ENCODE measurements at places on chromosomes 12 and 14. TPM values are rescaled to one million over a fixed set of nuclear protein-coding genes. Genes with fewer than 3 reads are reported as not detected.
A peak's percentile ranks its signal among the peaks of the same experiment; 100 is the strongest.

GRCh38 chr12:51815571-51815970 lies 32.9 kb downstream of the FIGNL2 start:
- peaks cover 9% of the 10 kb centered on the region for H3K4me1 ChIP-seq
- DNase-seq, result no peak
- peak overlapping the region; percentile 65 for H3K4me3 ChIP-seq
- H3K27ac ChIP-seq, result no peak overlapping the region

- no peak overlapping the region for H3K4me3 ChIP-seq
- H3K27ac ChIP-seq, result no peak overlapping the region
- DNase-seq, result no peak
- no peaks in the 10 kb centered on the region for H3K27me3 ChIP-seq
- no peaks in the 10 kb centered on the region for H3K36me3 ChIP-seq
Measured at GRCh38 chr12:121057794-121058193, 18.7 kb upstream of the OASL start.

GRCh38 chr14:76753541-76754198 lies 7.6 kb upstream of the VASH1 start:
- H3K27ac ChIP-seq, result no peak overlapping the region
- H3K4me1 ChIP-seq, result no peaks in the 10 kb centered on the region
- H3K4me3 ChIP-seq, result no peak overlapping the region
- no peaks in the 10 kb centered on the region for H3K36me3 ChIP-seq
- H3K27me3 ChIP-seq, result peaks cover 7% of the 10 kb centered on the region

- DNase-seq, result no peak
- no peaks in the 10 kb centered on the region for H3K36me3 ChIP-seq
- no peaks in the 10 kb centered on the region for H3K27me3 ChIP-seq
- no peak overlapping the region for H3K4me3 ChIP-seq
Measured at GRCh38 chr14:49092345-49092744, 493.8 kb downstream of the RPS29 start.

GRCh38 chr12:82414926-82415325 lies 56.6 kb downstream of the METTL25 start:
- H3K27ac ChIP-seq, result no peak overlapping the region
- no peak overlapping the region for H3K4me3 ChIP-seq
- H3K4me1 ChIP-seq, result no peaks in the 10 kb centered on the region
- no peak for DNase-seq

GRCh38 chr12:4383304-4383865 lies 3.9 kb upstream of the FGF23 start:
- H3K27ac ChIP-seq, result no peak overlapping the region
- H3K27me3 ChIP-seq, result peaks cover 7% of the 10 kb centered on the region
- no peaks in the 10 kb centered on the region for H3K4me1 ChIP-seq
- no peaks in the 10 kb centered on the region for H3K36me3 ChIP-seq
- DNase-seq, result peak; percentile 39

- H3K27ac ChIP-seq, result no peak overlapping the region
- peaks cover 6% of the 10 kb centered on the region for H3K27me3 ChIP-seq
- no peaks in the 10 kb centered on the region for H3K4me1 ChIP-seq
- no peak for DNase-seq
Measured at GRCh38 chr14:96261772-96262655, 6.0 kb downstream of the BDKRB1 start.

GRCh38 chr12:12171991-12172511 lies 94.8 kb downstream of the LRP6 start:
- no peak overlapping the region for H3K27ac ChIP-seq
- no peaks in the 10 kb centered on the region for H3K27me3 ChIP-seq
- DNase-seq, result peak; percentile 20
- no peak overlapping the region for H3K4me3 ChIP-seq
- H3K4me1 ChIP-seq, result peaks cover 8% of the 10 kb centered on the region

- H3K36me3 ChIP-seq, result no peaks in the 10 kb centered on the region
- H3K27ac ChIP-seq, result no peak overlapping the region
- peaks cover 9% of the 10 kb centered on the region for H3K27me3 ChIP-seq
- no peak overlapping the region for H3K4me3 ChIP-seq
- H3K4me1 ChIP-seq, result no peaks in the 10 kb centered on the region
Measured at GRCh38 chr14:99758872-99759545, 34.2 kb upstream of the EML1 start.

DNA sequence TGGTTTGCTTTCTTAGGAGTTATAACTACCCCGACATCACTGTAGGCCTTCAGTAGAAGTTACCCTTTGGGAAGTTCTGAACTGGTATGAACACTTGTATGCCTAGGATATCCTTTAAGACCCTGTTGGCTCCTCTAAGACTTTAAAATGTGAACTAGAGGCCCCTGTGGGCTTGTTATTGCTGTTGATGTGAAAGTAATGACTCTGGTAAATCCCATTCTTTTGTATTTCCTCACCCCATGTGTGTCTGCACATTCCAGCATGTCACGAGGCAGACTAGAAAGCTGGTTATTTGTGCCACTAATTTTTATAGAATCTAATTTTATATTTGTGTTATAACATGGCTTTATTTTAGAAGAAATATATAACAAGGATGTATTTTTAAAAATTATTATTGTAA lies 48.9 kb downstream of the SERPINA10 start:
- peaks cover 22% of the 10 kb centered on the region for H3K36me3 ChIP-seq
- H3K4me3 ChIP-seq, result no peak overlapping the region
- no peaks in the 10 kb centered on the region for H3K4me1 ChIP-seq
- no peaks in the 10 kb centered on the region for H3K27me3 ChIP-seq
- no peak for DNase-seq
- no peak overlapping the region for H3K27ac ChIP-seq

DNA sequence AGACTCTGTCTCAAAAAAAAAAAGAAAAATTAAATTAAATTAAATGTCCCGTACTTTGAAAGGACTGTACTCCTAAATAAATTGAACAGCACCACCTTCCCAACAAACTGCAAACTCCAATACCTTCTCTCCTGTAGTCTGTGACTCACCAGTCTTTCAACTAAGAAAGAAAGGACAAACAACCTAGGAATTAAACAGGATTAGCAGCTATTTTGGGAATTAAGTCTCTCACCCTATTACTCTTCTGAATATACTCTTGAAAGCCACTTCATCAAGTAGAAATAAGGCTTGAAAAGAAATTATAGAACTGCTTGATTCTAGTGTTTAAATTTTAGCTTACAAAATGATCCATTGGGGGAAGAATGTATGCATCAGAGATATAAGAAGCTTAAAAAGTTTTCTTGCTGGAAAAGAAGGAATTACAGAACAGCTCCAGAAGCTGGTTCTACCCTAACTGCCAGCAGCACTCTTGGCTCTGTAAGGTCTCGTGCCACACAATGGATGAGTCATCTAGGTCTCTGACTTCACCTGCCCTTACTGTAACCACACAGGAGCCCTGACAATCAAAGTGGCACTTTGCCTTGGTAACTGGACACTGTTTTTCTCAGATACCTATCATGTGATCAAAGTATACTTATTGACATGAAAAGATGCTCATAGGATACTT lies 57.0 kb upstream of the CERS5 start:
- DNase-seq, result peak; percentile 70
- H3K36me3 ChIP-seq, result no peaks in the 10 kb centered on the region
- H3K4me1 ChIP-seq, result peaks cover 28% of the 10 kb centered on the region
- peak overlapping the region; percentile 5 for H3K4me3 ChIP-seq
- no peak overlapping the region for H3K27ac ChIP-seq

Gene LTB4R2
- 12.2 TPM for total RNA-seq

DNA sequence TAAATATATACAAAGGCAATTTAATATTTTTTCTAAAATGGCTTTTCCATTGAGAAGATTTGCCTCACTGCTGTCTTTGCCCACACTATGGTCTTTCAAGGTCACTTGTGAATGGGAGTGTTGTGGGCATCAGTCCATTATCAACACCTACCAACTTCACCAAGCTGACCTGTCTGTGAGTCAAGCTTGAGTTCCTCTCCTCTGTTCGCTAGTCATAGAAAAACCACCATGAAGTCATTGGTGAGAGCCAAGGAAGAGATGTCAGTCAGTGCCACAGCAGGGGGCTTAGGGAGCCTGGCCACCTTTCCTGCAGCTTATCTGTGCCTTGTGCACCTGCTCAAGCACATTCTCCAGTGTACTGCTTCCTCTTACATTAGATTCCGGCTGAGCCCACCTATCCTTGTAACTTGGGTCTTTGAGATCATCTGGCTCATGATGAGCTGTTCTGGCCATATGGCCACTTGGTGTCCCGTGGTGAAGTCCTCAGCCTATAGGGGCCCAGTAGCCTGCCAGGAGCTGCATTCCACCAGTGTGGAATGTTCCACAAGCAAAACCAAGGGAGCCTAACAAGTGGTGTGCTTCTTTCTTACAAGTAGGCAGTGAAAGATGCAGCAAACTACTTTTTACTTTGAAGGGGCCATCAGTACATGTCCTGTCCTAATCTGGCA lies 80.8 kb upstream of the C12orf71 start:
- no peaks in the 10 kb centered on the region for H3K27me3 ChIP-seq
- H3K4me3 ChIP-seq, result no peak overlapping the region
- no peak for DNase-seq
- no peak overlapping the region for H3K27ac ChIP-seq
- no peaks in the 10 kb centered on the region for H3K4me1 ChIP-seq
- no peaks in the 10 kb centered on the region for H3K36me3 ChIP-seq

Gene AGAP2
- total RNA-seq, result 28.0 TPM

Gene GRIP1
- total RNA-seq, result 2.2 TPM

DNA sequence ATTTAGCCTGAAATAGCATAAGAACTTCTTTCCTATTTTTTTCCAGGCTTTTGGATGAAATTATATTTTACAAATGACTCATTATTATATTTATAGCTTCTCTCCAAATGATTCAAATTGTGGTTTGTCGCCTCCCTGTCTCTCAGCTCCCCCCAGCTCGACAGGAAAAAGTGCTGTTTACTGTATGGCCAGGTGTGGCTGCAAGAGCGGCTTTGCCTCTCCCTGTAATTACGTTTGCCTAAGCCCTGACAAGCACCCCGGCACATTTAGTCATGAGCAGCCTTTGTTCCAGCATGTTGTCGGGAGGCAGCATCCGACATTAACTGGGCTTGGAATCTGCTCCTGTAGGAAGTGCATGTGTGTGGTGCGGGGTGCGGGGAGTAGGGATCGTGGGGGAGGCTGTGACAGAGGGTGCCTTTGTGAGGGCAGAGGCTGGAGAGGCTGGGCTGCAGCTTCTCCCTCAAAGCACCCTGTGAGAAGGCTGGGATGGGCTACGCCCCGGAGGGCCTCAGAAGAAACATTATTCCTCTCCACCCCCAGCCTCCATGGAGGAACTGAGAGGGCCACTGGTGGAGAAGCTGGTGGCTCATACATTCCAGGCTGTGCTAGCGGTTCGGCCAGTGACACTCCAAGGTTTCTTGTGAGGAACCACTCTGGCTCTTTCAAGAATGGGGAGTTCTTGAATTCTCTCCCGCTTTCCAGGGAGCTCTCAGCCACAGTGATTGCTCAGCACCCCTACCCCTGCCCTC lies 42.1 kb upstream of the CTDSP2 start:
- no peak overlapping the region for H3K4me3 ChIP-seq
- peaks cover 15% of the 10 kb centered on the region for H3K4me1 ChIP-seq
- no peaks in the 10 kb centered on the region for H3K27me3 ChIP-seq
- peak; percentile 77 for DNase-seq
- peaks cover 3% of the 10 kb centered on the region for H3K36me3 ChIP-seq

- H3K36me3 ChIP-seq, result no peaks in the 10 kb centered on the region
- DNase-seq, result no peak
- H3K4me3 ChIP-seq, result no peak overlapping the region
Measured at GRCh38 chr12:104866291-104866690, 91.8 kb downstream of the SLC41A2 start.

- H3K27ac ChIP-seq, result no peak overlapping the region
- H3K4me1 ChIP-seq, result peaks cover 8% of the 10 kb centered on the region
Measured at GRCh38 chr12:116695464-116695725, 42.5 kb downstream of the SPRING1 start.

GRCh38 chr12:92462049-92462448 lies 240.7 kb upstream of the PLEKHG7 start:
- H3K27me3 ChIP-seq, result no peaks in the 10 kb centered on the region
- H3K4me1 ChIP-seq, result peaks cover 41% of the 10 kb centered on the region
- H3K27ac ChIP-seq, result no peak overlapping the region
- no peaks in the 10 kb centered on the region for H3K36me3 ChIP-seq
- no peak for DNase-seq

Gene LRTM2
- total RNA-seq, result not detected

DNA sequence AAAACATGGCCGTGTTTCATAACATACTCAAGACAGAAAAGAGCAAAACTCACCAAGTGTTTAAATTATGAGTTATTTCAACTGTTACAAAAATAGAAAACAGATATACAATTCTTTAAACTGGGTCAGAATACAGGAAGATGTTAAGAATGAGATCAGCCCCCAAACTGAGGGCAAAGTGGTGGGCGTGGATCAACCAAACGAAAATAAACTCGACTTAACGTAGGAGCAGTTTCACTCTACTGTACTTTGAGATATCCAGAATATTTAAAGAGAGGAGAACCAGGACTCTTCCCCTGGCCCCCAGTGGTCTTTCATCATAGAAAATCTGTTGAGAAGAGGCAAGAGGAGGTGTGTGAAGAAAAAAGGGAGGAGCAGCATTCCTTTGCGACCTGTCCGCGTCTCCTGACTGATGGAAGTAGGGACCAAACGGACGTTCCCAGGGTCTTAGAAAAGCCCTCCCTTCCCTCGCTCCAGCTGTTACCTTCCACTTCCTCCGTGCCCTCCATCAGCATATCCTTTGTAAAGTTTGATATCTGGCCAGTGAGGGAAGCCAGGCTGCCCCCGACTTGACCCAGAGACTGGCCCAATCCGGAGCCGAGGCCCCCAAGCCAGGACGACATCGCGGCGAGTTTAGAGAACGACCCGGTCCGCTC lies 668 bp downstream of the TRIP11 start:
- H3K4me3 ChIP-seq, result peak overlapping the region; percentile 98
- H3K4me1 ChIP-seq, result peaks cover 34% of the 10 kb centered on the region
- H3K27ac ChIP-seq, result peak overlapping the region; percentile 98
- peak; percentile 25 for DNase-seq

GRCh38 chr12:31245822-31246469 lies 80.0 kb downstream of the SINHCAF start:
- no peaks in the 10 kb centered on the region for H3K27me3 ChIP-seq
- DNase-seq, result no peak
- no peaks in the 10 kb centered on the region for H3K4me1 ChIP-seq
- no peak overlapping the region for H3K4me3 ChIP-seq

GRCh38 chr14:60965402-60965801 lies 15.5 kb downstream of the TRMT5 start:
- H3K36me3 ChIP-seq, result peaks cover 5% of the 10 kb centered on the region
- DNase-seq, result peak; percentile 22
- H3K4me3 ChIP-seq, result no peak overlapping the region

GRCh38 chr12:104578453-104578852 lies 121.7 kb downstream of the CHST11 start:
- H3K4me1 ChIP-seq, result peaks cover 63% of the 10 kb centered on the region
- peak; percentile 36 for DNase-seq

Gene CDKN3
- 101 TPM for total RNA-seq

GRCh38 chr14:51917193-51917592 lies 56.8 kb downstream of the GNG2 start:
- peaks cover 31% of the 10 kb centered on the region for H3K36me3 ChIP-seq
- no peak for DNase-seq
- no peak overlapping the region for H3K4me3 ChIP-seq
- no peak overlapping the region for H3K27ac ChIP-seq
- no peaks in the 10 kb centered on the region for H3K27me3 ChIP-seq

DNA sequence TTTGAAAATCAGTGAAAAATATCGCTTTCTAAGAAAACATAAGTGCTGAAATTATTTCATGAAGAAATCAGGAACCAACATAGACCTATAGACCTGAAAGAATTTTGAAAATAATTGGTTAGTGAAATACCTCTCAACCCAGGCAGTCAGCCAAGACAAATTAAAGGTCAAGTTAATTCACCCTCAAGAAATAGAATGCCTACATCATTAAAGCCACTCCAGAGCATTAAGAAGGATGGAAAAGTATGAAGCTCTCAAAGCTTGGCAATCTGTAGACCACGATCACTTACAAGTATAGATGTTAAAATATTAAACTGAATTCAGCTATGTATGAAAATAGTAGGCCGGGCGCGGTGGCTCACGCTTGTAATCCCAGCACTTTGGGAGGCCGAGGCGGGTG lies 48.3 kb downstream of the SFSWAP start:
- H3K27ac ChIP-seq, result no peak overlapping the region
- no peak for DNase-seq
- H3K4me3 ChIP-seq, result no peak overlapping the region
- peaks cover 50% of the 10 kb centered on the region for H3K36me3 ChIP-seq
- no peaks in the 10 kb centered on the region for H3K27me3 ChIP-seq

Gene TRMT61A
- 6.7 TPM for total RNA-seq
